ENCODE measurements at places on chromosomes 2 and 18. TPM values are rescaled to one million over a fixed set of nuclear protein-coding genes. Genes with fewer than 3 reads are reported as not detected.

GRCh38 chr2:219656526-219656925, 29.1 kb downstream of the SLC4A3 start:
- no peak overlapping the region for H3K4me3 ChIP-seq
- H3K27ac ChIP-seq: no peak overlapping the region
- no peak for DNase-seq

DNA sequence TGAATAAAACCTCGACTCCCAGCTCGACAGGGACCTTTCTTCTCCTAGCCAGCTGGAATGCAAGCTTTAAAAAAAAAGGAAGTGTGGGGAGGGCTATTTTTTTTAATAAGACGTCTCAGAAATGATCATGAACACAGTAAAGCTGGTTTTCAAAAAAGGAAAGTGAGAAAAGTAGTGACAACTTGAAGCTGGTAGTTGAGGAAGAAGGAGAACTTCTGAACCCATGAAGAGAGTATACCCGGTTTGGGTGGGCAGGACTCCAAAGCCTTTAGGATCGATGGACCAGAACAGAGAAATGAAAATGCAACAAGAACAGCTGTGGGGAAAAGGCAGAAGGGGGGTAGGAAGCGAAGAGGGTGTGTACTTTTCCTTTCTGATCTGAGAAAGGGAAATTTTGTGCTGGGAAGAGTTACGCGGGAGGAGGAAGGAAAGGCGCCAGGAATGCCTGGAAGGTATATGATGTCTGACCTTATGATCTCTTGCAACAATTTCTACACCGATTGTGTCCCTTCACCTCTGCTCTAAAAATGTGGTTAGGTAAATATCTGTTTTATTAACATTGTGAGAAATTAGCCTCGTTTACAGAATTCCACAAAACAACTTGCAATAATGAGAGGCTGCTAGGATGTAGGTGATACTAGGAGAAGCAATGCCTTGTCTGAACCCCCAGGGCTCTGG, 22.6 kb upstream of the CYP1B1 start:
- H3K27ac ChIP-seq: no peak overlapping the region
- H3K36me3 ChIP-seq: peaks cover 3% of the 10 kb centered on the region
- H3K4me1 ChIP-seq: peaks cover 52% of the 10 kb centered on the region
- no peak for DNase-seq

GRCh38 chr2:430291-431040, 142.6 kb upstream of the ALKAL2 start:
- H3K4me1 ChIP-seq: peaks cover 36% of the 10 kb centered on the region
- H3K27ac ChIP-seq: peak overlapping the region; percentile 55
- peaks cover 6% of the 10 kb centered on the region for H3K27me3 ChIP-seq
- no peak for DNase-seq
- peaks cover 4% of the 10 kb centered on the region for H3K36me3 ChIP-seq

GRCh38 chr2:218870984-218871344, 9.7 kb upstream of the WNT10A start:
- peaks cover 7% of the 10 kb centered on the region for H3K4me1 ChIP-seq
- H3K27ac ChIP-seq: no peak overlapping the region
- H3K4me3 ChIP-seq: no peak overlapping the region
- no peak for DNase-seq
- peaks cover 74% of the 10 kb centered on the region for H3K27me3 ChIP-seq

GRCh38 chr18:42675810-42676209, 439.7 kb downstream of the RIT2 start:
- no peak for DNase-seq
- no peak overlapping the region for H3K4me3 ChIP-seq
- no peaks in the 10 kb centered on the region for H3K4me1 ChIP-seq
- H3K36me3 ChIP-seq: no peaks in the 10 kb centered on the region

- H3K4me3 ChIP-seq: no peak overlapping the region
- peaks cover 7% of the 10 kb centered on the region for H3K27me3 ChIP-seq
- no peak for DNase-seq
- no peak overlapping the region for H3K27ac ChIP-seq
Measured at GRCh38 chr2:38259311-38259710, 117.8 kb downstream of the ATL2 start.

GRCh38 chr2:48527226-48527885, 2.6 kb upstream of the STON1 start:
- no peak for DNase-seq
- no peak overlapping the region for H3K4me3 ChIP-seq
- peaks cover 7% of the 10 kb centered on the region for H3K36me3 ChIP-seq
- H3K27me3 ChIP-seq: peaks cover 10% of the 10 kb centered on the region
- peaks cover 11% of the 10 kb centered on the region for H3K4me1 ChIP-seq

GRCh38 chr2:152063325-152063924, 35.4 kb downstream of the CACNB4 start:
- peaks cover 9% of the 10 kb centered on the region for H3K27me3 ChIP-seq

DNA sequence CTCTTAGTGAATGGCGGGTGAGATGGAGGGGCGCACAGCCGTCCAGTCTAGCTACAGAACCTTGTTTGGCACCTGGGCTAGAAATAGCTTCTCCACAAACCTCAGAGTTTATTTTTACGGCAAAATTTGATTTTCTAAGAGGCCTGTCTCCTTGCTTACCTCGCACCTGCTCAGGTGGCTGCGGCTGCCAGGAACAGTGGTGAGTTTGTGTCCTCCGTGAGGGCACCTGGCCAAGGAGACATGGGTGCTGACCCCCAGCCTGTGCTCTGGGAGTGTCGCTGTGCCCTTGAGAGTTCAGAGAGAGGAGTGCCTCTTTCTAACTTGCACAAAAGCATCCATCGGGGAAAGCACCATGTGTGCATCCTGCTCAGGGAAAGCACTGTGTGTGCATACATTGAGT, 97.2 kb downstream of the KLHL29 start:
- H3K36me3 ChIP-seq: no peaks in the 10 kb centered on the region
- no peak overlapping the region for H3K27ac ChIP-seq
- H3K4me3 ChIP-seq: no peak overlapping the region
- H3K4me1 ChIP-seq: peaks cover 5% of the 10 kb centered on the region
- H3K27me3 ChIP-seq: peaks cover 13% of the 10 kb centered on the region
- no peak for DNase-seq

- H3K27ac ChIP-seq: no peak overlapping the region
- no peak for DNase-seq
- peaks cover 23% of the 10 kb centered on the region for H3K27me3 ChIP-seq
- peaks cover 16% of the 10 kb centered on the region for H3K4me1 ChIP-seq
- H3K36me3 ChIP-seq: no peaks in the 10 kb centered on the region
Measured at GRCh38 chr2:10864861-10865636, 46.7 kb upstream of the KCNF1 start.

DNA sequence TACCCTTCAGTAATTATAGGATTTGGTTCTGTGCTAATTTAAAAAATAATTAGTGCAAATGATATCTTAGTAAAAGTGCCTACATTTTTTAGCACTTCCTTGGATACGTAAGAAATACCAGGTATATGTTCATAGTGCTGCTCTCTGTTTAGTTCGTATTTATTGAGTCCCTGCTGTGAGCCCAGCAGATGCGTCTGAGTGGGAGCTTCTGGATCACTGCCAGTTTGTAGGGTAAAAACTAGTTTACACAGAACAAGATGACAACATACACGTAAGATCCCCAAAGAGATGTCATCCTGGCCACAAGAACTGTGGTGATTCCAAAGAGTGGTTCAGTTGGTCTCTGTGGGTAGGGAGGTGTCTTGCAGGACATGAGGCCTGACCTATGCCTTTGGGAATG, 103.2 kb downstream of the CTIF start:
- H3K4me3 ChIP-seq: no peak overlapping the region
- no peaks in the 10 kb centered on the region for H3K4me1 ChIP-seq
- H3K36me3 ChIP-seq: no peaks in the 10 kb centered on the region

The HTRA2 gene
- total RNA-seq: 57.3 TPM

The CNTNAP5 gene
- not detected for total RNA-seq

The NAT8 gene
- total RNA-seq: not detected
